NCI-H2171 (cell line): ENCODE measurements at places on chromosomes 5 and 9.

- DNase-seq, result no peak
These were observed 11.3 kb upstream of the GRHPR start for GRCh38 chr9:37410969-37411785.

DNA sequence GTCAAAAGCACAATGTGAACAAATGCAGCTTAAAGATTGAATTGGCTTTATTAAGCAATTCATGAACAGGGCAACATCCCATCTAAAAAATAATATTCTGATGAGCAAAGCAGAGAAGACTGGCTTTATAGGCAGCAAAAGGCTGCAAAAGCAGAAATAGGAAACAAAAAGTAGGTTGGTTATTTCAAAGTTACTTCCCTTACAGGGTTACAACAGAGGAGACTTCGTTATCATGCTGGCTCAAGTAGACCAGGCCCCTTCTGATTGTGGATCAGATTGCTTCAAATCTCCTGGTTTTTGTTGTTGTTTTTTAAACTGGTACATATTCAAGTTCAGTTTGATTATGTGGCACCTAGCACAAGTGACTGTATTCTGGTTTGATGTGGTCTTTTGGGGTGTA, 73.1 kb downstream of the MAN2A1 start:
- no peak for DNase-seq

GRCh38 chr5:78594610-78595457, 53.7 kb downstream of the LHFPL2 start:
- DNase-seq, result no peak

- DNase-seq, result no peak
These were observed 36.8 kb upstream of the SSBP2 start for GRCh38 chr5:81787474-81788242.

DNA sequence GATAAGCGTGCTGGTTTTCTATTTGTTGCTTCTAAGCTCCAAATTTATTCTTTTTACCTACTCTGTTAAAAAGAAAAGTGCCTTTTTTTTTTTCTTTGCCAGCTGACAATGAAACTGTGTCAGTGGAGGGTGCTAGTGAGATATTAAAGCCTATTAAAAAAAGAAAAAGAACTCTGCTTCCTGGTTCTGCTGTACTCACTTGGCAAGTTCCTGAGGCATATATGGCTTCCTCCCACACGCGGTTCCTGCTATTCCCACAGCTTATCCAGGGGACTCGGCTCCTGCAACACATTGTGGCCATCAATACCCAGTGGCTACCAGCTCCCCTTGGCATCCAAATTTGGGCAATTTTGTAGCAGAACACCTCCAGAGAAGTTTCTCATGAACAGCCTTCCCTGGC, 1977.7 kb upstream of the CDH9 start:
- no peak for DNase-seq

DNA sequence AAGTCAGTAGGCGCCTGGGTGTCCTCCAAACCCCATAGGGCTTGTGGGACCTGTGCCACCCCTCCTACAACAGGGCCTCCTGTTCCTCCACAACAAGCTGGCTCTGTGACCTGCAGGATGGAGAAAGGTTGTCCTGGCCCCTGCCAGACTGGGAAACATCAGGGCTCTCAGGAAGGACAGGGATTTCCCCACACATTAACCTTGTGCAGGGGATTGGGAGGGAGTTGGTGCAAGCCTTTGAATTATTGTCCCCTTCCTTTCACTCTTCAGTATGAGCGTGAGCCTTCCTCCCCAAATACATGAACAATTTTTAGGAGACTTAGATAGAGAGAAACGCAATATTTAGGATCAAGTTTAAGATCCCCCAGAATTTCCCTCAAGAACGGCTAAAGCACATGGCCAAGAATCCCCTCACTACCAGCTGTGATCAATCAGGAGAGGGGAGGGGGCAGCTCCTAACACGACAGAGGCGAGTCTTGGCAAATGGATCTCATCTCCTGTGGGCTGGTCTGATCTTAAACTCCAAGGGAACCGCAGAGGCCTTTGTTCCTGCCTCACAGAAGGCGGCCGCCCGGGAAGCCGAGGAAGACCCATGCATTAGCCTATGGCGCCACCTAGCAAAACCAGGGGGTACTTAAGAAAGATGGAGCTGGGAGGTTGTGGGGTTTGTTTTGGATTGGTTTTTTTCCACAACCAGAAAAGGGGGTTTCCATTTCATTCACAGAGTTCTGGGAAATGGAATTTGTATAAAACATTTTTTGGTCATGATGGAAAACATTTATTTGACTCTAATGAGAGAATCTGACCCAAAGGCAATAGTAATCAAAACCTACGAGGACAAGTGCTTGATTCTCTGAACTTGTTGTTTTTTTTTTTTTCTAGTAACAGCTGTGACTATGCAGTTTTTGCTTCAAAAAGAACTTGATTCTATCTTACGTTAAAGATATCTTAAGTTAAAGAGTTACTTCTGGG, 36.1 kb upstream of the OSMR start:
- DNase-seq, result peak; percentile 92

GRCh38 chr9:107992271-107992670, 502.7 kb upstream of the KLF4 start:
- no peak for DNase-seq

- DNase-seq, result no peak
These were observed 121.5 kb downstream of the FEM1C start for GRCh38 chr5:115423051-115423450.
